ENCODE measurements at places on chromosomes 3 and 15. TPM values are rescaled to one million over a fixed set of nuclear protein-coding genes. Genes with fewer than 3 reads are reported as not detected.

NOX5 gene
- not detected for total RNA-seq

NKIRAS1 gene
- 3.1 TPM for total RNA-seq

TMC3 gene
- total RNA-seq = not detected

P2RY13 gene
- not detected for total RNA-seq

NKTR gene
- 98.9 TPM for total RNA-seq

IL17RB gene
- 60.7 TPM for total RNA-seq

DNA sequence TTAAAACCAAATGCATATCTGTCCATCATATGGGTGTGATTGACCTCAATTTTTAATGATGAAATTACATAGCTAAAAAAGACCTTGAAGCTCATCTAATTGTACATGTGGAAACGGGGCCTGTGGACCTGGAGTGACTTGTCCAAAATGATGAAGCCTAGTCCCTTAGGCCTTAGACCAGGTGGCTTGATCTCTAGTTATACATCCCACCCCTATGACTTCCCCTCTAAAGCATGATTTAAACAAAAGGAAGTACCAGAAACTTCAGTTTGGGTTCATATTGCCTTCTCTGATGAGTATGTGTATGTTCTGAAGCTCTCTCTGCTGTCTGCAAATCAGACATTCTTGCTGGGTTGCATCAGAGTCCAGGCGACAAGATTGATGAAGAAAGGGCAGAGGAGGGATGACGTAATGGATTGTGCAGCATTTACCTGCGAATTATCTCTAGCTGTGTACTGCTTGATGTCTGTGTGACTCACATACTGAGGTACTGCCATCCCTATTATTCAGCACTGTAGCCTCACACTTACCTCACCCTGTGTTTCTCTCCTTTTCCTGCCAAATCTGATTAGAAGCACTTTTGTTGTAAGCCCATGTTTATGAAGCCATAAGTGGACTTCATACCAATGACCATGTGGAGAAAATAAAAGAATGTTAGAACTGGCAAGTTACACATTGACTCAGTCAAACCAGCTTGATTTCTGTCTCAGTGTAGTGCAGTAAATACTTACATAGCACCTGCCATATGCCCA is 111.5 kb downstream of the FILIP1L start:
- H3K4me1 ChIP-seq = peaks cover 2% of the 10 kb centered on the region
- DNase-seq = no peak
- no peak overlapping the region for H3K27ac ChIP-seq

DNA sequence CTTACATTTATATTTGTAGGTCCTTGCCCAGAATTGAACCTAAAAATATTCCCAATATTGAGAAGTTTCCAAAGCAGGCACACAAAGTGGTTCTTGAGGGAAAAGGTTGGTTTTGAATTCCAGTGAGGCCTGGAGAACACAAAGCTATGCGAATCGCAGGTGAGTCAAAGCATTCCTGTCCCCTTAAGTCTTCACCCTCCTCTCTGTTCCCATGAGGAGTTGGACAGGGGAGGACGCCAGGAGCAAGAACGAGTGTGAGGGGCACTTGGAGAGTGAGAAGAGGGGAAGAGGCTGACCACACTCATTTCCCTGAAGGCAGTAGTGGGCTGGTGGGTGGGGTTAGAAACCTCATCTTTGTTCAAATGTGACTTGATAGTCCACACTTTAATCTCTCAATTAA is 185.8 kb upstream of the EOMES start:
- H3K4me3 ChIP-seq = no peak overlapping the region
- no peak overlapping the region for H3K27ac ChIP-seq
- H3K4me1 ChIP-seq = peaks cover 16% of the 10 kb centered on the region

GRCh38 chr3:10935028-10935427 is 57.5 kb upstream of the SLC6A1 start:
- H3K4me1 ChIP-seq = no peaks in the 10 kb centered on the region
- no peak for DNase-seq
- H3K27me3 ChIP-seq = no peaks in the 10 kb centered on the region
- H3K27ac ChIP-seq = no peak overlapping the region

DNA sequence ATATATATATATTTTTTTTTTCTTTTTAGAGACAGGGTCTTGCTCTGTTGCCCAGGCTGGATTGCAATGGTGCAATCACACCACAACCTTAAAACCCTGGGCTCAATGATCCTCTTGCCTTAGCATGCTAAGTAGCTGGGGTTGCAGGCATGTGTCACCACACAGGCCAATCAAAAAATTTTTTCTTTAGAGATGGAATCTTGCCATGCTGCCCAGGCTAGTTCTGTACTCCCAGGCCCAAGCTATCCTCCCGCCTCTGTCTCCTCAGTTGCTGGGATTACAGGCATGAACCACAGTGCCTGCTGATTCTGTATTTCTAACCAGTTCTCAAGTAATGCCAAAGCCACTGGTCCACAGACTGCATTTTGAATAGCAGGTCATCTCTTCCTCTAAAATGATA is 291.3 kb upstream of the ZPLD1 start:
- no peaks in the 10 kb centered on the region for H3K4me1 ChIP-seq
- H3K36me3 ChIP-seq = no peaks in the 10 kb centered on the region
- DNase-seq = no peak
- no peak overlapping the region for H3K4me3 ChIP-seq
- H3K27me3 ChIP-seq = peaks cover 17% of the 10 kb centered on the region
- no peak overlapping the region for H3K27ac ChIP-seq

GRCh38 chr3:151351219-151351618 is 21.9 kb upstream of the P2RY13 start:
- no peak for DNase-seq
- peaks cover 15% of the 10 kb centered on the region for H3K27me3 ChIP-seq
- H3K27ac ChIP-seq = no peak overlapping the region
- H3K36me3 ChIP-seq = no peaks in the 10 kb centered on the region

Data from activated CD4-positive, alpha-beta memory T cell treated with anti-CD3 and anti-CD28 coated beads, Interleukin-2, amount 10 ng/mL, durations not matched to agents 7 days and 5 days (primary cell).